ENCODE measurements at places on chromosomes 1 and 21.
A peak's percentile ranks its signal among the peaks of the same experiment; 100 is the strongest.

- no peak for DNase-seq
Measured at GRCh38 chr1:175690298-175690697, 53.1 kb downstream of the TNR start.

DNA sequence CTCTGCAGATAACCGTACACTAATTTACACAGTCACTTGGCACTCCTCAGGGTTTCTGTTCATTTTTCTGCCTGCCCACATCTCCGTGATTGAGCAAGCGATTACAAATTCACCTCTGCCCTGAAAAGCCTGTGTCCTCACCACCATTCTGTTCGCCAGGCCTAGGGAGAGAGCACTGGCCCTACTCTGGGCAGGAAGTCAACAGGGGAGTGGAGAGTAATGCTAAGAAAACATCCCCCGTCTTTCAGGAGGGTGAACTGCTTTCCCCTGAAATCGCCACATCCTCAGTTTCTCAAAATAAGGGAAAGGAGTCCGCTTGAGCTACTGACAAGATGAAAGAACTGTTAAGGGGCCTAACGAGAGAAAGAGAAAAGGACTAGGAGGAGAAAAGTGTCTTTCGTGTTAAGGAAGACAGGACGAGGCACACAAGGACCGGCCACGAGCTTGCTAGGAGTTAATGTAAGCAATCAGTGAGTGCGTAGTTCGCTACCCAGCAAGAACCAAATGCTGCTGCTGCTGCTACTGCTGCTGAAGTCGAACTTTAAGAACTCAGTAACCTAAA is 632 bp downstream of the PEX19 start:
- no peak for DNase-seq

- no peak for DNase-seq
Measured at GRCh38 chr1:62426237-62426636, 10.6 kb upstream of the USP1 start.

DNA sequence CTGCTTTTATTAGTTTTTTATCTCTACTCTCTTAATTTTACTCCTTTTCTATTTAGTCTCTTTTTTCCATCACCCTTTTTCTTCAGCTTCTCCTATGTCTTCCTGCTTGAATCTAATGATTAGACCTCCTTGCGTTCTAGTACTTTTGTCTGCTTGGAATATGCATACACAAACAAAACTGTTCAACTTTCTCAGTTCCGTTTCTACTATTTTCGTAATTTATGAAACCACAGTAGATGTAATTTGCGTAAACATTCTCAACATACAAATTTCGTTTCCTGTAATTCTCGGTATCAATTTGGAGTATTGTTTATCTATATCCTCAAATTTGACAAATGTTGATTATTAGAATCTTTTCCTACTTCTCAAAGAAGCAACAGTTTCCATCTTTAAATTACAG is 772.5 kb downstream of the USP25 start:
- no peak for DNase-seq

- no peak for DNase-seq
Measured at GRCh38 chr1:162159515-162159914, 90.0 kb downstream of the NOS1AP start.

- no peak for DNase-seq
Measured at GRCh38 chr1:77026135-77026534, 158.9 kb downstream of the ST6GALNAC5 start.

GRCh38 chr1:160718210-160718609 is 6.6 kb upstream of the CD48 start:
- DNase-seq = no peak

- no peak for DNase-seq
Measured at GRCh38 chr1:40868051-40868723, 6.0 kb upstream of the CITED4 start.

DNA sequence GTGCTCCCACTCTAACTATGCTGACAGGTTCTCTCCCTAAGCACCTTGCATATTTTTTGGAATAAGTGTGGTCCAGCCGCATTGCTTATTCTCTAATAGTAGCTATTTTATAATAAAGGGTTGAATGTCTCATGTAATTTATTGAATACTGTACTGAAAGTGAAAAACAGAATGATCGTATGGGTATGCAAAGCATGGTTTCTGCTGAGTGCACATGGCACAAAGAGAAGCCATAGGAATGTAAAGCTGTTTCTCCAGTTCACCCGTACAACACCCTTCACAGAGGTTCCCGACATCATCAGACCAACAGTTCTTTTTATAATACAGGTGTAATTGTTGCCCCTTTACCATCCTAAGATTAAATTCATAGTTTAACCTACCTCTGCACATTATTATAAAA is 8.9 kb upstream of the HAO2 start:
- no peak for DNase-seq

- no peak for DNase-seq
Measured at GRCh38 chr1:61337981-61338848, 255.9 kb downstream of the NFIA start.

GRCh38 chr1:100866041-100866900 is 28.4 kb downstream of the EXTL2 start:
- no peak for DNase-seq

DNA sequence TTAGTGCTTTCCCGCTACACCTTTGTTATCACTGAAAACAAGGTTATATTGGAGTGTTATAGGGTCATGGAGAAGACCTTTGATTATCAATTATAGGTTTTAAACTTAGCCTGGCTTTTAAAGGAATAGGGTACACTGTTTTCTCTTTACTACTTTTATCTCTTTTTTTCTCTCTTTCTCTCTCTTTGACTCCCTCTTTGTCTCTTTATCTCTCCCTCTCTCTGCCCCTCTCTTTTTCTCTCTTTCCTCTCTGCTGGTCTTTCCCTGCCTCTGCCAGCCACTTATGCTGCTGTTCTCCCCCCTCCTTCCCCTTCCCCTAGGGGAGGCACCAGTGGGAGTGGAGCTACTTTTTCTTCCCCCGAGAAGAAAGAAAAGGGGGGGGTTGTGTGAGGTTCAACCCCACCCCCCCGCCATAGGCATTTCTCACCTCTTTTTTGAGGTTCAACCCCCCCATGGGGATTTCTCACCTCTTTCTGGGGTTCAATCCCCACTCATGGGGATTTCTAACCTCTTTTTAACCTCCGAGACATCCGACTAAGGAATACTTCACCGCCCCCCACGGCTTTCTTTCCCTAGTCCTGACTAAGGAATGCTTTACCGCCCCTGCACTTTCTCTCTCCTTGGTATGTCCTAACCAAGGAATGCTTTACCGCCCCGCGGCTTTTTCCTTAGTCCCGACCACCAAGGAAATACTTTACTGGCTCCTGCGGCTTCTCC is 17.2 kb upstream of the ZBTB8B start:
- no peak for DNase-seq

- no peak for DNase-seq
Measured at GRCh38 chr1:175073061-175073460, 5.4 kb downstream of the TNN start.

GRCh38 chr1:5688081-5689077 is 303.8 kb downstream of the NPHP4 start:
- DNase-seq = no peak

DNA sequence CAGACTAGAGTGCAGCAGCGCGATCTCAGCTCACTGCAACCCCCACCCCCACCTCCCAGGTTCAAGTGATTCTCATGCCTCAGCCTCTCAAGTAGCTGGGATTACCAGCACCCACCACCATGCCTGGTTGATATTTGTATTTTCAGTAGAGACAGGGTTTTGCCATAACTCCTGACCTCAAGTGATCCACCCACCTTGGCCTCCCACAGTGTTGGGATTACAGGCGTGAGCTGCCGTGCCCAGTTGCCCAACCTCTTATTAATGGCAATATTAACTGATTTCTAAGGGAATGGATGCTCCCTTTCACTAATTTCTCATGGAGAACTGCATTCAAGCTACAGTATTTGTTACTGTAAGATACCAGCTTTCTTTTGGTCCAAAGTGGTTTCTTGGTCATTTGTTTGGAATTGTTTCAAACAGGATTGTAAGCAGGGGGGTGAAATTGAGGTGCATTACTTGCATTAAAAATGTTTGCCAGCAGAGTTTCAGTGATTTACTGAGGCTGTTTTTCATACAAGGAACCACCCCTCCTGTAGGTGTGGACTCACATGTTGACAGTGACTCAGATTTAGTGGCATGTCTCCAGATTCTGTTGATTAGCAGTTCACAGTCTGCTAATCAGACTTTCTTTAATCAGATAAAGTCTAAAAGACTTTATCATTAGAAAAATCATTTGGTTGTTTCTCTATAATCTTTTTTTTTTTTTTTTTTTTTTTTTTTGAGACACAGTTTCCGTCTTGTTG is 3.9 kb upstream of the TGFBR3 start:
- no peak for DNase-seq

- DNase-seq = no peak
Measured at GRCh38 chr1:229893762-229894444, 173.1 kb upstream of the GALNT2 start.

DNA sequence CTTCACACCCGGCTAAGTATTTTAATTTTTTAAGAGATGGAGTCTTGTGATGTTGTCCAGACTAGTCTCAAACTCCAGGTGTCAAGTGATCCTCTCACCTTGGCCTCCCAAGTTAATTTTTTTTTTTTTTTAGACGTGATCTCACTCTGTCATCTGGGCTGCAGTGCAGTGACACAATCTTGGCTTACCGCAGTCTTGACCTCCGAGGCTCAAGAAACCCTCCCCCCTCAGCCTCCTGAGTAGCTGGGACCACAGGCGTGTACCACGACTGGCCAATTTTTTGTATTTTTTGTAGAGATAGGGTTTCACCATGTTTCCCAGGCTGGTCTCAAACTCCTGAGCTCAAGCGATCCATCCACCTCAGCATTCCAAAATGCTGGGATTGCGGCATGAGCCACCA is 11.7 kb upstream of the IFNLR1 start:
- DNase-seq = no peak

DNA sequence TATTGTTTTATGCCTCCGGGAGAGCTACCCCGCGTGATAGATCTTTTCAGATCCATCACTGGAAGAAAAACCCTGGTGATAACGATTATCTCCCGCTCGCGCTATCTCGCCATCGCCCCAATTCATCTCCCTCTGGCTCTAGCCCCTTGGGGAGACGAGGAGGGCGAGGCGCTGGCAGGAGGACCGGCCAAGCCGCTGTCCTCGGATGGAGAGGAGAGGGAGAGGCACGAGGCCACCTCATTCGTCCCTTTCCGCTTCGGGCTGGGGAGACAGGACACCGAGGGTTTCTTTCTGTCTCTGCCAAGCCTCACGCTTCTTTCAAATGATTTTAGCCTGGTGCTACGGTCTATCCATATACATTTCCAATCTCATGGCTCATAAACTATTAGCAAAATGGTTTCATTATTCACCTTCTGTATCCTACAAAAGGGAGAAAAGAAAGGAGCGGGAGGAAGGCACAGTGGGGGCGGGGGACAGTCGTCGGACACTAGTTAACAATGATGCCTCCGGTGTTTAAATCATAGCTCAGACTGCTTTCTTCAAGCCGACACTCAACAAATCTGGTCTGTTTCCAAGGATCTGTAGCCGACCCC is 415.0 kb upstream of the ESRRG start:
- no peak for DNase-seq

- no peak for DNase-seq
Measured at GRCh38 chr1:155066777-155067176, 3.2 kb downstream of the EFNA4 start.

GRCh38 chr1:25527946-25528595 is 15.3 kb upstream of the LDLRAP1 start:
- DNase-seq = no peak

DNA sequence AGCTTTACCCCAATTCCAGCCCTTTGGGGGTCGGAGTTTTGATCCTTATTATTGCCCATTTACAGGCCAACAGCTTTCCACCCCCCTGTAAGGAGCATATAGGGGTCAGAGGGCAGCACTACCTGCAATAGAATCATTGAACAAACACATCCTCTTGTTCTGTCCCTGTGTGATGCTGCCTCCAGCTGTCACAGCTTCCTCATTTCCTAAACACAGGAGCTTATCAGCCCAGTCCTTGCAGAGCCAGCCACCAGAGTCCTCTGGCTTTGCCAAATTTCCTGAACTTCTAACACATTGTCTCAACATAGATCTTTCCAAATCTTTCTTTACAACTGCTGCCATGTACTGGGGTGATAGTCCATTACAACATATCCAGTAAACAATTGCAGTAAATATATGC is 32.8 kb upstream of the PTBP2 start:
- DNase-seq = no peak

DNA sequence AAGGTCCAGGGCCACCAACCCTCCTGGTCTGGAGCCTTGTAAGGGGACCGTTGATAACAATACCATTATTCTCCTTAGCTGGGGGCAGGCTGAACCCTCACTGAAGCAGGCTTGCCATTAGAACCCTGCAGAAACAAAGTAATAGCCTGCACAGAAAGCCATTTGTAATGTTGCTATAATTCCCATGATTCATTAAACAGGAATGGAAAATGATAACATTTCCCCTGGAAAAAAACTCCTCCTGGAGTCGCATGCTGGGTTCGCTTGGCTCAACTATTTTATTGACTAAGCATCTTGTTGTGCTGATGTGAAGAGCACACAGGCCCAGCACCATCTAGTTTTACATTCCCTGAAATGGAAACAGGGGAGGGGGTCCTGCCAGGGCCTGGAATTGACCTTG is 155.6 kb upstream of the CSF3R start:
- DNase-seq = no peak

GRCh38 chr1:72759486-72759885 is 477.1 kb upstream of the NEGR1 start:
- no peak for DNase-seq

GRCh38 chr1:37169241-37169640 is 134.9 kb upstream of the GRIK3 start:
- no peak for DNase-seq

GRCh38 chr1:109912873-109913272 is 2.2 kb downstream of the CSF1 start:
- DNase-seq = no peak

GRCh38 chr1:235012436-235013210 is 116.0 kb downstream of the TOMM20 start:
- peak; percentile 63 for DNase-seq

DNA sequence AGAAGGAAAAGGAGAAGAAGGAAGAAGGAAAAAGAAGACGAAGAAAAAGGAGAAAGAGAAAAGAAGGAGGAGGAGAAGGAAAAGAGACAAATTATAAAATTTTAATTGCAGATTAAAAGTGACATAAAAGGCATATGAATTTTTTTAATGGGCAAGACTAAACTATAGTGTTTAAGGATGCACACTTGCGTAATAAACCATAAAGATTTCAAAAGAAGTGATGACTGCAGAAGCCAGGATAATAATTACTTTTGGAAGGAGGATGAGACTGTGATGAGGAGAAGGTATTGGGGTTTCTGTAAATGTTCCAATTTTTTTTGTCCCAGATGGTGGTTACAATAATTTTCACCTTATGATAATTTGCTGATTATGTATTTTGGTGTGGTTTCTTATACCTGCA is 243.1 kb upstream of the PKN2 start:
- no peak for DNase-seq

- DNase-seq = no peak
Measured at GRCh38 chr1:214568328-214568727, 16.9 kb upstream of the PTPN14 start.

Data from activated CD8-positive, alpha-beta memory T cell treated with anti-CD3 and anti-CD28 coated beads, Interleukin-2, amount 50 U/mL, for 48 hours (primary cell).